ENCODE measurements at places on chromosomes 1 and 21. TPM values are rescaled to one million over a fixed set of nuclear protein-coding genes. Genes with fewer than 3 reads are reported as not detected.

Gene HAO2
- not detected for total RNA-seq

GRCh38 chr1:175679981-175680652 is 63.3 kb downstream of the TNR start:
- no peak for DNase-seq

- peak; percentile 30 for DNase-seq
Measured at GRCh38 chr21:45413922-45414321, 9.0 kb downstream of the COL18A1 start.

GRCh38 chr1:39671793-39672550 is at the start of gene NT5C1A:
NT5C1A (minus strand) TSS chr1:39672107; CDS start chr1:39672038, 69 bp downstream.
- peak; percentile 85 for DNase-seq

- peak; percentile 58 for DNase-seq
Measured at GRCh38 chr1:67393240-67393639, 37.0 kb downstream of the SERBP1 start.

Data from right cardiac atrium (tissue), 5 donors.